GM06990 (cell line): ENCODE measurements at places on chromosomes 11 and 22.

DNA sequence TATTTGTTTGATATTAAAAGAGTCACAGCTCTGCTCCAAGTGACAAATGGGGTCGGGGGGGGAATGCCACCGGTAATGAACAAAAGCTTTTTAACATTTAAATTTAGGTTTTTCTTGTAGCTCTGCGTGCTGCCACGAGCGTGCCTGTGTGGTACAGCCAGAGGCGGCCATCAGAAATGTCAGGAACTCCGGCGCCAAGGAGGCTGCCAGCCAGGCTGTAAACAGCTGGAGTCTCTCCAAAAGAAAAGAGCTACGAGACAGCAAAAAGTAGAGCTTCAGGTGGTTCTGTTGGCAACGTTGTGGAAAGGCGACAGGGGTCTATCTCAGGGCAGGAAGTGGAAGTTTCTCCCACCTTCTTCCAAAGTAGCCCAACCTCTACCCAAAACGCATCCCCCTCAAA is 532.8 kb downstream of the OPCML start:
- DNase-seq = no peak

GRCh38 chr11:20248871-20249270 is 88.6 kb upstream of the DBX1 start:
- no peak for DNase-seq

DNA sequence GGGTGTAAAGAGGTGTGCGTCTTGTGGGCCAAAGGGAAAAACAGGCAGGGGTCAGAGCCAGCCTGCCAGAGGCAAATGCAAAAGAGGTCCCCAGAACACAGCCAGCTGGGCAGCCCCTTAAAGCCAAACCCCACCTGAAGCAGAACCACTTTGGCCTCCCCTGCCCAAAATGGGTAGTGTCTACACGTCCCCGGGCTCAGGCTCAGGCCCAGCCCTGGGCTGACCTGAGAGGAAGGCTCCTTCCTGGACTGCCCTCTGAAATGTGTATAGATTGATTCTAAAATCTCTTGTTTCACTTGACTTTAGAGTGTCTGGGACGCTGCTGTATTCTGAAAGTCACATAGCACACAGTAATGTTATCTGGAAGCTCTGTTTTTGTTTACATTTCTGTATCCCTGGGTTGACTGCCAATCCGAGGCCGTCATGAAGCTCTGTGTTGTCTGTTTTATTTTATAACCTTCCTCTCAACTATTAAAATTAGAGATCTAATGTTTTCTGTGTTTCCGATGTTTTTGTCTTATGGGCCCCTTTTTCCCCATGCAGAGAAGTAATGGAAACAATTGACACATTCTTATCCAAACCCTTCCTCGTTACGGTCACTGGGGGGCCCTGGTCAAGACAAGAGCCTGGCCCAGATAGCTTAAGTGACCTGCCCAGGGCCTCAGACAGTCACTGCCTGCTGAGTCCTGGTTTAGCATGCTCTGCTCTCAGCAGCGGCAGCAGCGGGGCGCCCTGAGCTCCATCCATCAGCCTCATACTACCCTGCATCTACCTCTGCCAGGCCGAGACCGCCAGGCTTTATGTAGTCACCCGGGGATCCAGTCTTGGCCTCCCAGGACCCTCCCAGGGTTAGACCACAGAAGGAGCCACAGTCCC is 10.1 kb downstream of the OVOL1 start:
- no peak for DNase-seq

GRCh38 chr22:42372976-42373375 is 59.2 kb downstream of the NFAM1 start:
- DNase-seq = no peak

DNA sequence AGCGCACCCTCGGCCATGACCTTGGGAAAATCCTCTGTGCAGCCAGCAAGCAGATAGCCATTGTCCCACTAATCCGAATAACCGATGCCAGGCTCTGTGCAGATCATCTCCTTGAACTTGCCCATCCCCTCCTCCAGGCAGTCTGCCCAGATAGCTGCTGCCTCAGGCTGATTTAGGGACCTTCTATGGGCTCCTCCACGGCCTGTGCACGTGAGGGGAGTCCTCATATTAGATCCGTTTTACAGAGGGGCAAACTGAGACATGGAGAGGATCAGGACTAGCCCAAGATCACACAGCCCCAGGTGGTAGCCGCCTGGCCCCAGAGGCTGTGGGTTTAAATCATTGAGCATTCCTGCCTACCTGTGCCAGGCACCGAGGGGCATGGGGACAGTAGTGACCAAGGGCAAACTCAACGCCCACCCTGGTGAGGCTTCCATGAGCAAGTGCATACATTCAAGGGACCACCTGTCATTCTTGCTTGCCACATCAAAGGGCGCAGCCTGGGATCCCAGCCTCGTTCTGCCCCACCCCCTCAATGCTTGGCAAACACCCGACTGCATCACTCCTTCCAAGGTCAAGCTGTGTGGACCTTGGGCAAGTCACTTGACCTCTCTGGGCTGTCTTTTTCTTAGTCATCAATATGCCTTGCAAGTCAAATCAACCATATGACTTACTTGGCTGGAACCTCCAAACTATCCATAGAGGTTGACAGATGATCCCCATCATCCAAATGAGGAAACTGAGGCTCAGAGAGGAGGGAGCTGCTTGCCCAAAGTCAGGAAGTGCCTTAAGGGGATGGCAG is 131.6 kb downstream of the MN1 start:
- DNase-seq = no peak
